ENCODE measurements at places on chromosomes 16 and 17.

DNA sequence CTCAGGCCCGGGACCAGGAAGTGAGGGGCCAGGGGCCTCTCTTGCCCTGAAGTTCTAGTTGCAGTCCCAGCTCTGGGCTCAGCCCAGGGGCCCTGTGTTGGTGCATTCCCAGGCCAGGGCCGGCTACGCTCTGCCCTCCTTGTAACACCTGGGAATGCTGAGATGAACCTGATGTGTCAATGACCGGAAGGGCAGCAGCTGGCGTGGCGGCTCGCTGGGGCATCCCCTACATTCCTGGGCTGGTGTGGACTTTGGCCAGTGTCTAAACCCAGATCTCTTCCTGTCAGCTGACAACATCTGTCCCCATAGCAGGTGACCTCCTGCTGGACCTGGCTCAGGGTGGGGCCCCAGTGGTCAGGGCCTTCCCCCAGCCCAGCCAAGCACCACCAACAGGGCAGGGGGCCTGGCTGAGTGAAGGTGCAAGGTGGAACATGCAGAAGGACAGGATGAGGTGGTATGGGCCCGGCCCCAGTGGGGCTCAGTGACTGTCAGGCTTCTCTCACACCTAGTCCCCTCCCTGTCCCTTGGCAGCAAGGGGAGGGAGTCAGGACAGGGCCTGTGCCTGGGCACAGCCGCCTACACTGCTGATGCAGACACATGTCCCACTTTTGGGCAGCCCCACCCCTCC is 15.9 kb downstream of the FAM83G start:
- DNase-seq: no peak

DNA sequence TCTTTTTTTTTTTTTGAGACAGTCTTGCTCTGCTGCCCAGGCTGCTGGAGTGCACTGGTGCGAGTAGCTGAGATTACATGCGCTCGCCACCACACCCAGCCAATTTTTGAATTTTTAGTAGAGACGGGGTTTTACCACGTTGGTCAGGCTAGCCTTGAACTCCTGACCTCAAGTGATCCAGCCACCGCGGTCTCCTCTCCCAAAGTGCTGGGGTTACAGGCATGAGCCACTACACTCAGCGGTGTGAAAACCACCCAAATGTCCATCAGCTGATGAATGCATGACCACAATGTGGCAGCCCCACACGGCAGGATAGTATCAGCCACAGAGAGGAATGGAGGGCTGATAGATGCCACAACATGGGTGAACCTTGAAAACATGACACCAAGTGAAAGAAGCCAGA is 2.1 kb downstream of the P2RX5 start:
- no peak for DNase-seq

GRCh38 chr17:40562838-40563219 is 2.4 kb downstream of the CCR7 start:
- DNase-seq: no peak

DNA sequence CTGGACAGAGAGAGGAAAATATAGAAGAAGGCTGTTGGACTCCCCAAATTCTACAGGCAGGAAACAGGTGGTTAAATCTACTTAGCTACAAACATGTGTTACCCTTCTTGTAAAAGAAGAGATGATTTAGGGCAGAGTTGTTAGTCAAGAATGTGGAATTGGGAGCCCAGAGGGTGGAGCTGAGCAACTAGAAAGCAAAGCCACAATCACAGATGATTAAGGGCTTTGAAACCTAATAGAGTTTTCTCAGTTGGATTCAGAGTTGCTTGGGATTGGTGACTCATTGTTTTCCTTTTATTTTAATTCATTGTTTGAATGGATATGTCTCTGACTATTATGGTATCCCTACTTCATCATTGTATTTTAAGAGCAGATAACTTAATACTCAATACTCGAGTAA is 6.2 kb downstream of the ACSM5 start:
- no peak for DNase-seq

DNA sequence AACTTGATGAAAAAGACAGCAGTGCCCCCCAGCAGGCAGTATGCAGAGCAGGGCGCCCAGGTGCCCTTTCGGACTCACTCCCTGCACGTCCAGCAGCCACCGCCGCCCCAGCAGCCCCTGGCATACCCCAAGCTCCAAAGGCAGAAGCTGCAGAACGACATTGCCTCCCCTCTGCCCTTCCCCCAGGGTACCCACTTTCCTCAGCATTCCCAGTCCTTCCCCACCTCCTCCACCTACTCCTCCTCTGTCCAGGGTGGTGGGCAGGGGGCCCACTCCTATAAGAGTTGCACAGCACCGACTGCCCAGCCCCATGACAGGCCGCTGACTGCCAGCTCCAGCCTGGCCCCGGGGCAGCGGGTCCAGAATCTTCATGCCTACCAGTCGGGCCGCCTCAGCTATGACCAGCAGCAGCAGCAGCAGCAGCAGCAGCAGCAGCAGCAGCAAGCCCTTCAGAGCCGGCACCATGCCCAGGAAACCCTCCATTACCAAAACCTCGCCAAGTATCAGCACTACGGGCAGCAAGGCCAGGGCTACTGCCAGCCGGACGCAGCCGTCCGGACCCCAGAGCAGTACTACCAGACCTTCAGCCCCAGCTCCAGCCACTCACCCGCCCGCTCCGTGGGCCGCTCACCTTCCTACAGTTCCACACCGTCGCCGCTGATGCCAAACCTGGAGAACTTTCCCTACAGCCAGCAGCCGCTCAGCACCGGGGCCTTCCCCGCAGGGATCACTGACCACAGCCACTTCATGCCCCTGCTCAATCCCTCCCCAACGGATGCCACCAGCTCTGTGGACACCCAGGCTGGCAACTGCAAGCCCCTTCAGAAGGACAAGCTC is 43.2 kb downstream of the SREBF1 start:
- no peak for DNase-seq

GRCh38 chr16:58399718-58400633 is 7.7 kb downstream of the GINS3 start:
- DNase-seq: no peak

- no peak for DNase-seq
Measured at GRCh38 chr16:79104567-79104966, 496.0 kb downstream of the MAF start.

- DNase-seq: no peak
Measured at GRCh38 chr17:62625184-62625869, 2.1 kb upstream of the MRC2 start.

GRCh38 chr16:15741207-15741871 is 91.3 kb downstream of the NDE1 start:
- no peak for DNase-seq

DNA sequence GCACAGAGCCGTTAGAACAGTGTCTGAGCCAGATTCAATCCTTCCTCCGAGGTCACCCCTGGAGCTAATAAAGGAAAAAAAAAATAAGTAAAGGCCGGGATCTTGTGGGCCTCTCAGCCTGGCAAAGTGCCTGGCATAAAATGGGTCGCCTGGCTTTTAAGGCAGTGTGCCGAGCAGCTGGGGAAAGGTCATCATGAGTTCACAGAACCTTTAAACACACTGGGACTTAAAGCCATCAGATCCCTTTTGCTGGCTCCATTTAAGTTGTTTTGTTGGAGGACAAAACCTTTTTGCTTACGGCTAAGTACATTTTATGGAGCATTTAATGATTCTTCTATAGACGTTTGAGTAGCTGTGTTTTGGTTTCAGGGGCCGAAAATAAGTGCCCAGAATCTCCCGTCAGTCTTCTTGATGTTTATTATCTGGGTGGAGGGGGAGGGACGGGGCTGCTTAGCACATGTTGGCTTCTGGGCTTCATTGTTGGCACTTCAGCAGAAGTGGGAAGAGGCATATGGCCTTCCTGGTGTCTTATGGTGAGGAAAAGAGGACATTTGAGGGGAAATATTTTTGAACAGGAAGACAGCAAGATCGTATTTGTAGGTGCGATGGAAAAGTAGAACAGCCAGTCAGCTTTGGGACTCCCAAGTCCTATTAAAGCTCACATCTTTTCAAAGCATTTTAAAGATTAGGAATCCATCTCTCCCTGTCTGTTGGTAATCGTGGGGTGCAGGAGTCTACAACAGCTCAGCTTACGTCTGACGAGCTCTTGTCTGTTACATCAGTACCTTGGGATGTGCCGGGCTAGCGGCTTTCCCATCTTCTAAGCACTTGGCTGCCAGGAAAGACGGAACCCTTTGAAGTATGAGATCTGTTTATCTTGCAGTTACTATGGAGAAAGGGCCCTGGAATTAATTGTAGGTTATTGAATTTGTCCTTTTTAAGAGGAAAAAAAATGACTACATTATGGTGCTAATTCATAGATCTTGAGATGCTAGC is 31.1 kb downstream of the RBFOX1 start:
- DNase-seq: no peak
